ENCODE measurements at places on chromosomes 7 and 10.

- no peak for DNase-seq
These were observed 69.5 kb downstream of the CACNA2D1 start for GRCh38 chr7:82373926-82374635.

DNA sequence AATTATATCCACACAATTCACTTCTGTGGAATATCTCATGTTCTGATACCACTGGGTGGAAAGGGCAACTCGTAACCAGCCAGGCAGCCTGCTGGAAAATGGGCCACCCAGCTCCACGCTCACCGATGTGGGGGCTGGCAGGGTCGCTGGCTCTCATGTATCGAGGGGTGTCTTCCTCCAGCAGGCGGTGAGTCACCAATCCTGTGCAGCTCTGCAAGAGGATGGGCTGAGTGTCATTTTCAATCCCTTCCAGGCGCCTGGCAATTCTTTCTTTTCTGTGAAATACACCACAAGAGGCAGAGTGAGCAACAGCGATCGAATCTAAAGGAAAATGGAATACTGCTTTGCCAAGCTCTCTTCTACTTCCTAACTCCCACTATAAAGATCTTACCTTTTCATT lies 80.1 kb downstream of the SVIL start:
- no peak for DNase-seq

DNA sequence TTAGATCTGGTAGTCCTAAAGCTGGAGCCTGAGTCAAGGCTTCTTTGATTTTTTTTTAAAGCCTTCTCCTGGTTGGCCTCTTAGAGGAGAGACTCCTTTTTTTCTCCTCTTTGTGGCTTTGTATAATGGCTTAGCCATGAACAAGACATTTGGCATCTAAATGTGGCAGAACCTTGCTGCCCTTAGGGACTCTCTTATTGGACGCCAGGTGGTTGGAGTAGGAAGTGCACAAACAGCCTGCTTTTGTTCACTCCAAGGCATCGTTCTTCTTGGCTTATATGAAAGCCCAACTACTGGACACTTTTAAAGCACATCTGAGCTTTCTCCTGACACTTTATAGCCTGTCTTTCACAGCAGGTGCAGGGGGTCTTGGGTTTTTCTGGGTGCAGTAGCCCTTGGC lies 25.0 kb downstream of the ZPBP start:
- no peak for DNase-seq

DNA sequence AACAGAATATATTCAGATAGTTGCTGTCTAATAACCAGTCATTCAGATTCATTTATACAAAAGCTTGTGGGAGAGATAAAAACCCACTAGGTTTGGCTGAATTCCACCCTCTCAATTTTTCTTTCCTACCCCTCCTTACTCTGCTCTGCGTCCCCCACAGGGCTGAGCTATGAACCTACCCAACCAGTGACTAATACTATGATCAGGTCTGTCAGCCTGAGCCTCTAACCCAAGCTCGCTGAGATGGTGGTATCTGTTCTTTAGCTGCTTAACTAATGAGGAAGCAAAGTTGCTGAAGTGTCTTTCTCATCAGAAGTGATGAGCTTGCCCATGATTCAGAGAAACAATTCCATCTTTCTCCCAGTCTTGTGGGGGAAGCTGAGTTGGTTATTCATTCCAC lies 248.7 kb upstream of the GPR26 start:
- DNase-seq = no peak

DNA sequence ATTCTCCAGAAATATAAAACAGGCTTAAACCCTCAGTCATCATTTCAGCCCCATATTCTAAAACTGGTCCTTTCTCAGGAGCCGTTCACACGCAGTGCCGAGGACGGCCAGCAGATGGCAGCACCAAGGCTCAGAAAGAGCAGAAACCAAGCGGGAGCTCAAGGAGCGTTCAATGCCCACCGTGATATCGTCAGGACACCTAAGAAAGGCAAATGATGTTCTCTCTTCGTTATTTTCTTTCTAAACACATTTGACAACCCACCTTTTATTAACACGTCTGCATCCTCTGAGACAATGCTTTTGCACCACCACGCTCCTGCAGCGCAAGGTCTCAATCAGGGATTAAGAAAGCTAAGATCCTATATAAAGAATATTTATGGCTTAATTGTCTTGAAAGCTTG lies 45.7 kb upstream of the RBM33 start:
- DNase-seq = peak; percentile 83

DNA sequence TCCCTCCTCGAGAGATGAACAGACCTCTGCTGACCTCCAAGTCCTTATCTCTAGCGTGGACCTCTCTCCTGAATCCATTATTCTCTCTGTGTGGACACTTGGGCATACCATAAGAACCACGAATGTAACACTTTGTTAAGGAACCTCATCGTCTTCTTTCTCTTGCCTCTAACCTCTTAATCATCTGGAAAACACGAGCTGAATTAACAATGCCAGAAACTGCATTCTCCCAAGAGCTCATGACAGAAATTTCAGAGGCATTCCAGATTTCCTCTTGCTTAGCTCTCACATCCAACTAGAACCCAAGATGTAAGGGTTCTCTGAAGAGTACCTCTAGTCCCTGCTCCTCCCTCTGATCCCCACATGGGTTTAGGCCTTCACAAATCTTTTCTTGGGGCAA lies 101.5 kb downstream of the TRIL start:
- DNase-seq = no peak

- no peak for DNase-seq
These were observed 12.6 kb downstream of the DPYSL4 start for GRCh38 chr10:132199268-132199853.

DNA sequence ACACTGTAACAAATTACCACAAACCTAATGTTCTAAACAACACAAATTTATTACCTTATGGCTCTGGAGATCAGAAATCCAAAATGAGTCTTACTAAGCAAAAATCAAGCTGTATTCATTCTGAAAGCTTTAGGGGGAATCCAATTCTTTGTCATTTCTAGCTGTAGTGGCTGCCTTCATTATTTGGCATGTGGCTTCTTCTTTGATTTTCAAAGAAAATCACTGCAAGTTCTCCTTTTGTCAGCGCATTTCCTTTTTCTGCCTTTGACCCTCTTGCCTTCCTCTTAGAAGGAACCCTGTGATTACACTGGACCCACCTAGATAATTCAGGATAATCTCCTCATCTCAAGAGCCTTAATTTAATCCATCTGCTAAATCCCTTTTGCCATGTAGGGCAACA lies 36.9 kb downstream of the ZPBP start:
- no peak for DNase-seq

GRCh38 chr10:74164716-74165529 lies 13.9 kb downstream of the ADK start:
- DNase-seq = no peak

- DNase-seq = no peak
These were observed 17.7 kb downstream of the TSPAN14 start for GRCh38 chr10:80471715-80472233.

DNA sequence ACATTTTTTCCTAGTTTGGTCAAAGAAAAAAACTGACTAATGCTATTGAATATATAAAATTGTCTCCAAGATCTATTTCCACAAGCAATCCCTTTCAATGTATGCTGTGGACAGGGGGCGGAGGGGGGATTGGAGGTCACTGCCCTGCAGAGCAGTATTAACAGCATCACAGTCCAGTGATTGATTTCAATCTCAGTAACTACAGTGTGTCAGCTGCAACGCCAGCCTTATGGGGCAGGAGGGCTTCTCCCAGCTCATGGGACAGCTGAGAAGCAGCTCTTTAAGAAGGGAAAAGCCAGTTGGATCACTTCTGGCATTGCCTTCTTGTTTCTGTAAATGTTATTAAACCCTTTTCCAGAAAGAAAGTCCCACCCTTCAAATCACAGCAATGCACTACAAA lies 65.0 kb downstream of the RAPGEF5 start:
- no peak for DNase-seq

GRCh38 chr10:4082861-4083260 lies 297.9 kb upstream of the KLF6 start:
- DNase-seq = no peak

DNA sequence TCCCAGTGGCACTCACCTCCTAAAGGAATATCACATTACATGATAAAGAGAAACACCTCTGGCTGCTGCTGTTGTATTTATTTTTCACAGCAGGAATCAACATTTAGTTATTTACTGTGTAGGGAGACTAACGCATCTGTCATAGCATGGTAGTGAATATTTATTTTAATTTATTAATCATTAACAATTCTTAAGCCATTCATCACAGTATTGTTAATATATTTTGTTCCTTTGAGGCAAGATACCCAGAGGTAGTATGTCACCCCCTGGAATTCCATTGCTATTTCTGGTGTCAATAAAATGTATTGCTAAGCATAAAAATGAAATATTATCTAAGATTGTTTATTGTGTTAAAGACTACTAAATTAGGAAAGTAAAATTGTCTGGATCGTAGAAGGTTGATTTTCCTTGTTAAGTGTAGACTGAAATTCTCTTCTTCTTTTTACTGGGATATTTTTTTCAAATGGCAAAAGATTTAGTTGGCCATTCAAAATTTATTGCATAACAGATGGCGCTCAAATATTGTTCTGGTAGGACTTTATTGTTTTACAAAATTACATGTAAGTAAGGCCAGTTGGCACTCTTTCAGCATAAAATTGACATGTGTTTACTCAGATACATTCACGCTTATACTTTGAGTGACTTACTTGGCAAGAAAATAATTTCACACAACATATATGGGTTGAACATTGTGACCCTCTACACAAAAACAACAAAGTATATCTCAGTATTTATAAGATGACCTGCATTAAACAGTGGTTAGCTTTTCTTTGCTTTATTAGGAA lies 1358.7 kb upstream of the SORCS1 start:
- DNase-seq = no peak

- DNase-seq = no peak
These were observed 30.0 kb downstream of the TECTB start for GRCh38 chr10:112313234-112313633.

GRCh38 chr10:77501152-77501845 lies 136.3 kb downstream of the KCNMA1 start:
- DNase-seq = peak; percentile 89

DNA sequence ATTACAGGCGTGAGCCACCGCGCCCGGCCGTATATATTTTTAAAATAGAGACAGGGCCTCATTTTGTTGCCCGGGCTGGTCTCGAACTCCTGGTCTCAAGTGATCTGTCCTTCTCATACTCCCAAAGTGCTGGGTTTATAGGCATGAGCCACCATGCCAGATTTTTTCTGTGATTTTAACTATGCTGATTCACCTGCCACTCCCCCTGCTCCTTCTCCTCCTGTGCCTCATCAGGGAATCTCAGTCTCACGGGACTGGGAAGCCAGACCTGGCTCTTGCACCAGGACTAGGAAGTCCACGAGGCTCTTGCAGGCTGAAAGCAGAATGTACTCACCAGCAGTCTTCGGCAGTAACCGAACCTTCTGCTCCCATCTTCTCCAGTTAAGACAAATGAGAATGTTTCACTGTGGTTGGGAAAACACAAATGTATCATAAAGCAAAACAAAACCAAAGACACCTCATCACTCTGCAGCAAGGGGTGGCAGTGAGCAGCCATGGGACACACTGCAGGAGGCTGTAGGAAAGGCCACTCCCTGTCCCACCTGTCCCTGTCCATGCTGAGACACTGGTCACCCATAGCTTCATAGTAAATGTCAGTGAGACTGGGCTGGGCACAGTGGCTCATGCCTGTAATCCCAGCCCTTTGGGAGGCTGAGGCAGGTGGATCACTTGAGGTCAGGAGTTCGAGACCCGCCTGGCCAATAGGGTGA lies 78.7 kb upstream of the MKRN1 start:
- DNase-seq = no peak

DNA sequence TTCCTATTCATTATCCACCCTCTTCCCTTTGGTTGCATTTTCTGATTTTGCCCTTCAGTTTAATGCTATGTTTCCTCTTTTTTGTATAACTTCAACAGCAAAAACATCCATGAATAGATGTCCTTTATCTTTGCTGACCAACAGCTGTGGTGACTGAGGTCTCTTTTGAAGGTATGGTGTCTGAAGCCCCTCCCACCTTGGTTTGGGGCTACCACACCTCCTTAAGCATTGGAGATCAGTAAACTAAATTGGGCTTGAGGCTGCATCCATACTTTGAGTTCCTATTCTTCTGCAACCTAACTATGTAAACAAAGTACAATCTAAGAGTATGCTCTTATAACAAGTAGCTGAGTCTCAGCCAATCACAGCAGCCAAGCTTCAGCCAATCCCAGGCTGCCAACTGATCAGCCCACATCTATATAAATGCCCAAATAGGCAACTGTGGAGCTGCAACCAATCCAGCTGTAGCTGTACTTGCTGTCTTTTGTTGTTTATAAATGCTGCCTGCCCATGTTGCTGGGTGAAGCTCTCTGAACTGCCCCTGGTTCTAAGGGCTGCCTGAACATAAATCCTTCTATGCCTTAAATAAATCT lies 69.4 kb upstream of the PDLIM1 start:
- DNase-seq = peak; percentile 18

GRCh38 chr7:137984181-137985041 lies 17.5 kb downstream of the CREB3L2 start:
- no peak for DNase-seq

DNA sequence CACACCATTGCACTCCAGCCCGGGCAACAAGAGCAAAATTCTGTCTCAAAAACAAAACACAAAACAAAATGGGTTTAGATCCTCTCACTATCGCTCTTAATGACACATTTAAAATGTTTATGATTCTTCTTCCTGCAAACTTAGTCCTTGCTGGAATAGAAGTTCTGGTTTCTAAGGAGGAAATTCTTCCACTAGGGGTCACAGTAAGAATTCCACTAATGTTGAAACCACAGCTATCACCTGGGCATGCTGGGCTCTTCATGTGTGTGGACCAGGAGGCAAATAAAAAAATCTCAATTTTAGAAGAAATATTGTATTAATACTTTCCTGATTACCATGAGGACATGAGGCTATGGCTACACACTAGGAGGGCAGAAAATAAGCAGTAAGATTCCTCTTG lies 915.8 kb downstream of the TYW1 start:
- DNase-seq = no peak

DNA sequence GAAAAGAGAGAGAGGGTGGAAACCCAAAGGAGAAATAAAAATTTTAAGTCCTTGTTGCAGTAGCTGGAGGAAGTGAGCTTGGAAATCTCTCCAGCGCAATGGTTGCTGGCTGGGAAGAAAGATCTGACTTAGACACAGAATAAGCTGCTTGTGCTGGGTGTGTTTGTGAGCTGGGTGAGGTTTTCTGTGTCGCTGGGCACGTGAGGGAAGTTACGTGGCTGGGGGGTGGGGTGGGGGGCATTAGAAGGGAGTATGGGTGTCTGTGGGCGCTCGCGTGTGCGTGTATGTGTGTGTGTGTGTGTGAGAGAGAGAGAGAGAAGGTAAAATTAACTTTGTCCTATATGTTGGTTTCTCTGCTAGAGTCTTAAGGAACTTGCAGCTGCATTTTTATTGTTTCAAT lies 11.6 kb downstream of the TCF7L2 start:
- DNase-seq = no peak

Measured in AG08396 (cell line).